ENCODE measurements at places on chromosomes 2 and 18.

DNA sequence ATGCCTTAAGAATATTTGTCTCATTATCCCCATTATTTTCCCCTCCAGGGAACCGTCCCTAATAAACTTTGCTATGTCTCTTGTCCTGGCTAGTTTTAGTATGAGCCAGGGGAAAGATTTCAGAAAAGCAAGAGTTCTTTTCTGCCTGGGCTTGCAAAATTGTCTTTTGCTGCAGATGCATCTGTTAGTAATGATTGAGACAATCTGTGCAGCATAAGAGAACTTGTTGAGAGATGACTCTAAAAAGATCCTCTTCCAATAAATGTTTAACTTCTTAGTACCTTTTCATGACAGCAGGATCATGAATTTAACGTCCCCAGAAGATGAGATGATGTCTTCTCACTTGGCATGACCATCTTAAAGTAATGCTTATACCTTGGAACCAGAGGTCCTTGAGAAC is 172.5 kb upstream of the CREB1 start:
- DNase-seq: no peak

DNA sequence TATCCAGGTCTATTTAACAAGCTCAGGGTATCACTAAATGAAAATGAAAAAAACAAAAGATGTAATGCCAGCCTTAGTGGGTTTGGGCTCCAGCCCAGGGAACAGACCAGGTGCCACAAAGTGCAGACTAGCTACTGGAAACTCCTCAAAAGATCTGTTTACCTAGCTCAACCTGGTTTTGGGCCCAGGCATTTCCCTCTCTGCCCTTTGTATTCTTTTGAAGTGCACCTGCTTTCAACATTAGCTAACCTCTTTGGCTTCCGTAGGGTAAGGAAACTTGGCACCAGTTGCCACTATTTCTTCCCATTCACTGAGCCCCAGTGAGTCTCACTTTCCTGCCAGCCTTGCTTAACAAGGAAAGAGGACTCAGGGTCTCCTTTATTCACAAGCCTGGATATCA is 123.6 kb upstream of the CDCA7 start:
- no peak for DNase-seq

DNA sequence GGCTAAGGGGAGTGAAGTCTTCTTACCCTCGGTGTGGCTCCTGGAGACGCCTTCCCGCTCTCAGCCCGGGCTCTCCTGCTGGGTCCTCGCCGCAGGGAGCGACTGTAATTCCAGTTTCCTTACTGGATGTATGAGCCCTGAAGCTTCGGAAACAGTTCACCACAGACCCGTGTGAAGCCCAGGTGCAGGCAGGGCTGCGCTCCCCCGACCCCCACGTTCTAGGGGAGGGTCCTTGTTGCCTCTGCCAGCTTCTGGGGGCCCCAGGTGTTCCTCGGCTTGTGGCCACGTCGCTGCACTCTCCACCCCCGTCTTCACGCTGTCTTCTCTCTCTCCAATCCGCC is 5.1 kb upstream of the ASB1 start:
- DNase-seq: no peak

- DNase-seq: peak; percentile 83
Measured at GRCh38 chr2:199488772-199489400, 31.1 kb upstream of the SATB2 start.

DNA sequence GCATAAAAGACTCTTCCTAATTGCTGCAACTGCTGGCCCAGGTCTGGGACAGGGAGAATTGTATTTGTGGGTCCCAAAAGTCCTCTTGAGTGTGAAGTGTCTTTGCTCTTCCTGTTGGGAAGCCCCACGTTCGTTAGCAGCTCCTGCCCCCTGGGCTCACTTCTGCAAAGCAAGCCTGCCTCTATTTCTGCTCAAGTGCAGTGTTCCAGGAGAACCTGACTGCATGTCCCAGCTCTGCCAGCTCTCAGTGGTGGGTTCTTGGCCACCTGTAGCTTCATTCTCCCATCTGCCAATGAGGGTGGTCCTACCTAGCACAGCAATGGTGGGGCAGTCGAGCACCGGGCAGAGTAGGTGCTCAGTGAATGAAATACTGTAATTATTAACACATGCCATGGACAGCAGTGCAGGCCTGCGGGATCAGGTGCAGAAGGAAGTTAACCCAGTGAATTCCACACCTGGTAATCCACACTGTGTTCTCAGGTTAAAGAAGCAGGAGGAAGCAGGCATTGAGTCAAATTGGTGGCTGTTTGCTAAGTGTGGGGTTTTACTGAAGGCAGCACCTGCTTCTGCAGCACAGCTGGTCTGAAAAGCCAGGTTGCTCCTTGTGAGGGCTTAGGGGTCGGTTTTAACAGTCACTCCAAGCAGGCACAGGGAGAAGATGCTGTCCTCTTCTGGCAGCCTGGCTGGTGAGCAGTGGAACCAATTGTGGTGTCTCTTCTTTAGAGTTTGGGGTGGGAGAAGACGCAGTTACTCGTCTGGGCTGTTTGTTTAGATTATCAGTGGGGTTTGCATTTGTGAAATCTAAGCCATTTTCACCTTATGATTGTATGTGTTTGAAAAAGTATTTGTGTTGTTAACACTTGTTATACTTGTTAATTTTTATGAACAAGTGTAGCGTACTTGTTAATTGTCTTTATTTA is 54.3 kb downstream of the DGKD start:
- DNase-seq: no peak

DNA sequence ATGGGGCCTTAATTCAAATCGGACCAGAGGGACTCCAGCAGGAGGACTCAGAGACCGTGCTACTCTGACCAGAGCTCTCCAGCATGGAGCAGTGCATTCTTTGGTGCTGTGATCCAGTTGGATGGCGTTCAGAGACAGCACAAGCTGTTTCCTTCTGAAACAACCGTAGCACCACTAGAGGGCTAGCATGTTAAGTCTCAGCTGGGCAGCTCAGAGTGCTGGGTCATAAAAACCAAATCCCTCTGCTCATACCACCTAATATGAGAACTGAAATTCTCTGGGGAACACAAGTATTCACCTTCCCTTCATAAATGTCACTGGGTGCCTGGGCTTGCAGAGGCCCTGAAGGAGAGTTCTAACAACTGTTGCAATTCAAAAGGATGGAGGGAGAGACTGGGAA is 97.7 kb upstream of the TFCP2L1 start:
- DNase-seq: no peak

Data from endothelial cell (in vitro differentiated cells).